ENCODE measurements at places on chromosomes 11 and 22.

DNA sequence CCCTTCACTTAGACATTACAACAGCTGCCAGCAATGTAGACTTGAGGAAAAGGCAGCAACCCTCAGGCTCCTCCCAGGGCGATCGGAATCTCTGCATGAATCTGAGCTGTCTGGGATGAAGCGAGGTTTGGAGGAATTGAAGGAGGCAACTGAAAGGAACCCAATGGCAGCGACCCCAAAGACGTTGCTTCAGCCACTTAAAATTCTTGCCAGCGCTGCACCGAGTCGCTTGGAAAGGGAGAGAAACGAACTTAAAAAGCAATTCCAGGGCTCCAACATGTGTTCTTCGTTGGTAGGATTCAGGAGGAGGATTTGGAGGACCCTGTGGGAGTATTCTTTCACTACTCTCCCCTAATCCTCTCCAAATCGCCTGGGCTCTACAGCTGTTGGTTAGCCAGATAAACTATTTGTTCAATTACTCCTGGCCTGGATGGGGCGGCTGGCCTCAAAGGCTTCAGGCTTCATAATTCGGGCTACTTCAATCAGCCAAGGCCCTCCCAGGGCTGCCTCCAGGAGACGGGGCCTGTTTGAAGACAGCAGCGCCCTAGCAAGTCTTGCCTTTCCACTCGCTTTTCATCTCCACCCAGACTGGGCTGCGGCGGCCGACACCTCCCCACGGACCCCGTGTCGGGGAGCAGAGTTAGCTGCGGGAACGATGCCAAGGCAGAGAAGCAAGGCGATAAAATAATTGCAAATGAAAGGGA is 72.4 kb upstream of the TMEM45B start:
- no peak for DNase-seq

GRCh38 chr11:2795491-2795991 is 90.0 kb downstream of the CDKN1C start:
- no peak for DNase-seq

- DNase-seq, result no peak
Observed at GRCh38 chr22:31790240-31790639, 36.4 kb downstream of the DEPDC5 start.

DNA sequence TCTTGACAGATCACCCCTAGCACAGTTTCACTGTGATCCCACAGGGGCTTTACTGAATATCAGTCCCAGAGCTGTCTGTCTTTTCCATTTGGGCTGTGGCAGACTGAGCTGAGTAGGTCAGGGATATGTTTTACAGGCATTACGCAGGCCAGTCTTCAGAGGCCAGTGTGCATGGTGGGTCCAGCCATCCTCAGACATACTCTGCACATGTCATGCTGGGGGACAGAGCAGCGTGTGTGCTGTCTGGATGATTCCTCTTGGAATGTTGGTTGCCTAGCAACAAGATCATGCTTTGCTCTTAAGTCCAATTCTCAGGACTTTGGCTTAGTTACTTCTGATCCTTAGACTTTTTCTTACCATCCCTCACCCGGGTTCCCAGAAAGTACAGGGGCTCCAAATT is 736.5 kb downstream of the DLG2 start:
- DNase-seq, result no peak

- DNase-seq, result peak; percentile 93
Observed at GRCh38 chr22:49960159-49961004, at the start of gene PIM3. PIM3 (plus strand) TSS chr22:49960772; CDS start chr22:49960948, 176 bp downstream.

DNA sequence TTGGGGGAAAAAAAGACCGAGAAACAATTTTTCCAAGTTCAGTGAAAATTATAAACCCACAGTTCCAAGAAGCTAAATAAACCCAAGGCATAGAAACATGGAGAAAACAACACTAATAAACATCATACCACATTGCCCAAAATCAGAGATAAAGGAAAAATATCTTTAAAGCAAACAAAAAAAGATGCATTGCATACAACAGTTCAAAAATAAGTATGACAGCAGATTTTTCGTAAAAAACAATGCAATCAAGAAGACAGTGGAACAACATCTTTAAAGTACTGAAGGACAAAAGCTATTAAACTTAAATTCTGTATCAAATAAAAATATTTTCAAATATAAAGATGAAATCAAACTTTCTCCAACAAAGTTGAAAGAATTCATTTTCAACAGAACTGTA is 921.3 kb downstream of the METTL15 start:
- no peak for DNase-seq

DNA sequence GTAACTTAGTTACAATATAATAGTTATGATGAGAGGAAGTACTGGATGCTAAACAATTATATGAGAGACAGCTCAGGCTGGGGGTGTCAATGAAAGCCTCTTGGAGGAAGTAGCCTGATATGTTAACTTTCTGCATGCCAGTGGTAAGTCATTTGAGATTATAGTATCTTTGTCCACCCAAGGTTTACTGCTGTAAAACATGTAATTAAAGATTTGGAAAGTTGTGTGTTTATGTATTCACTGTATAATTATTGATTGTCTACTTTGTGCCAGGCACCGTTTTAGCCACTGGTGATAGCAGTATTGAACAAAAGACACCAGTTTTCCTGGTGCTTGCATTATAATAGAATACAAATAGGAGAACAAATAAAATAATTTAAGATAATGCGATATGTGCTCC is 624 bp upstream of the DNAJB7 start:
- no peak for DNase-seq

GRCh38 chr11:60777572-60777971 is 7.6 kb upstream of the MS4A10 start:
- no peak for DNase-seq

DNA sequence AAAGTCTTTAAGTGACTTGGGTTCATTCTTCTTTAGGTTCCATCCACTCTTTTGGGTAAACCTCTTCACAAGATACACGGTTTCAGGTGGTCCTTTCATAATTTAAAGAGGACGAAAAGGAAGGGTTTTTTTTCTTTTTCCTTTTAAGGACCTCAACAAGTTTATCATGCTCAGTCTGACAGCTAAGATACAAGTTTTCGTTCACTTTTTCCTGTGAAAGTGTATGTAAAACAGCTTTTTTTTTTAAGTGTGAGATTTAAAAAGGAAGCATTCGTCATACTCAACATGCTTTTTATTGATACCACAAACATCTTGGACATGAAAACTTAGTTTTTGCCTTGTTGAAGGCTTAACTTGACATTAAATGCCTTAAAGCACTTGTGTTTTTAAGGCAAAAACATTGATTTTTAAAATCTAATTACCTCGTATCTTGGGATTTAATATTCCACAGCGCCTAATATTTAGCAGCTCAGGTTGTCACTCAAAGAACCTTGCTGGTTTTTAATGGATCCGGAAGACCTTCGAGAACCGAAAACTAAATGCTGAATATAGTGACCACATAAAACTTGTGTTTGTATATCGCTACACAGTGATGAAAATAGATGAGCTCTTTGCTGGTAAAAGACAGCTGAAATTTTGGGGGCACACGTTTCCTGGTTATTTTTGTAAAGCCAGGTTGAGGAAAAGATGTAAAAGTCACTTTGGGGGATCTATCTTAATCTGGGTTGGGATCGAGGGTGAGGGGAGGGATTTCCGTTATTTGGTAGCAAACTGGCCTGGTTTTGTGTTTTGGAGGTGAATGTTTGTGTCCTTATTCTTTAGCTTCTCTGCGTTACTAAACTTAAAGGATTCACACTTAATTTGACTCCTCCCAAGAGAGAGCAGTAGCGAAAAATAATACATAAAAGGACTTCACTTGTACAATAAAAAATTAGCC is 2.3 kb downstream of the PCF11 start:
- no peak for DNase-seq

- no peak for DNase-seq
Observed at GRCh38 chr11:1817511-1817910, 17.3 kb upstream of the SYT8 start.

- DNase-seq, result no peak
Observed at GRCh38 chr22:40334060-40334459, 12.2 kb upstream of the ADSL start.

GRCh38 chr22:17063411-17064106 is 21.2 kb upstream of the IL17RA start:
- no peak for DNase-seq

- no peak for DNase-seq
Observed at GRCh38 chr11:15818132-15818842, 538.1 kb downstream of the SOX6 start.

GRCh38 chr22:31248138-31248745 is 36.1 kb downstream of the LIMK2 start:
- peak; percentile 18 for DNase-seq

DNA sequence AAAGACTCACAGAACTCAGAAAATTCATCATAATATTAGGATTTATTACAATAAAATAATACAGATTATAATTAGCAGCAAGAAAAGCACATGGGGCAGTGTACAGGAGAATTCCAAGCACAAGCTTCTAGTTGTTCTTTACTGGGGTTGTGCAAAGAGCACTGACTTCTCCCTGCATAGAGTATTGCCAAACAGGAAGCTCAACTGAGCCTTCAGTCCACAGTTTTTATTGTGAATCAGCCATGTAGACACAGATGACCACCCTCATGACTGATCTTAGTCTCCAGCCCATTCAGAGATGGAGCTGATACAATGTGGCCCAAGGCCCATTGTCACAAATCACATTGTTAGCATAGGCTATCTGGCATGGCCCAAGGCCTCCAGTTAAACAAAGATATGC is 798.9 kb downstream of the KCNA4 start:
- DNase-seq, result no peak

DNA sequence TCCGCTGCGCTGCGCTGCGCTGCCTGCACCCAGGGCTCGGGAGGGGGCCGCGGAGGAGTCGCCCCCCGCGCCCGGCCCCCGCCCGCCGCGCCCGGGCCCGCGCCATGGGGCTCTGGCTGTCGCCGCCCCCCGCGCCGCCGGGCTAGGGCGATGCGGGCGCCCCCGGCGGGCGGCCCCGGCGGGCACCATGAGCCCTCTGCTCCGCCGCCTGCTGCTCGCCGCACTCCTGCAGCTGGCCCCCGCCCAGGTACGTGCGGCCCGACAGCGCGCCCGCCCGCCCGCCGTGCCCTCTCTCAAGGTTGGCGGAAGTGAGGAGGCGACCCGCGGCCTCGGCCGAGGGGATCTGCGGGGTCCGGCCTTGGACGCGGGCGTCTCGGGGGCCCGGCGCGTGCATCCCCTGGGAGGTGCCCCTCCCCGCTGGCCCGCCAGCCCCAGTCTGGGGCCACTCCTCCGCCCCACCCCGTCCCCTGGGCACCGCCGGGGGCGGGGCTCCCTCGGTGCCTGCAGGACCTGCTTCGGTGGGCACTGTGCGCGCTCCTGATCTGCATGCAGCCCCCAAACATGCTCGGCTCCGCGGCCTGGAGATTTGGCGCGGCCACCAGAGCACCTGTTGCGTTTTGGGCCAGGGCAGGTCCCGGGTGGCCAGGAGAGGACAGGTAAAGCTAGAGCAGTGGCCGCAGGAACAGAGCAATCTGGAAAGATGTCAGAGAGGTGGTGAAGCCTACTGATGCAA is 429 bp downstream of the VEGFB start:
- DNase-seq, result no peak
